GM12864 (cell line): ENCODE measurements at places on chromosomes 1 and 21.

DNA sequence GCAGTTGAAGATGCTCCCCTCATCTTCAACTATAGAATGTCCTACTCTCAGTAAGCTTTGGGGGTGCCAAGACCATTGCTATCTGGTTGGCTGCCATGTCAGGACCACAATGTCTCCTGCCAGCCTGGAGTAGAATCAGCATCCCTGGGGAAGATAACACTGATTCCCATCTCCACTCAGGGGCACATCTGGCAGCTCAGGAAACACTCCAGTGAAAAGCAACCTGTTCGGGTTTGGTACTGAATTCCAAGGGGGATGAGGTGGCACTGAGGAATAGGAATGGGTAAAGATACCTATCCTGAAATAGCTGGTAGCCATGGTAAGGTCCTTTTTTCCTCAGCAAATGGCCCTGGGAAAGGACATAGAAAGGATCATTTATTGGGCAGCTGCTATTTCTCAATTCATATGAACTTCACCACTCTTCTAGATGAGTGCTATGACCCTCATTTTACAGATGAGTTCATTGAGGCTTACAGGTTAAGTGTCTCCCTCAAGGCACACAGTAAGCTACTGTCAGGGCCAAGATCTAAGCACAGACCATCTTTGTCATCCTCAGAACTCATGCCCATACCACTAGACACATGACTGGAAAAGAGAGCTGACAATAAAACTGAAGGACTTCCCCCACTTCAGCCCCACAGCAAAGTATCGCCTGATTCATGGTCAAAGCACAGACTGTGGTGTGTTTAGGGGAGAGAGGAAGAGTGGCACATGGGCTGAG lies 31.4 kb downstream of the AK2 start:
- no peak for DNase-seq

DNA sequence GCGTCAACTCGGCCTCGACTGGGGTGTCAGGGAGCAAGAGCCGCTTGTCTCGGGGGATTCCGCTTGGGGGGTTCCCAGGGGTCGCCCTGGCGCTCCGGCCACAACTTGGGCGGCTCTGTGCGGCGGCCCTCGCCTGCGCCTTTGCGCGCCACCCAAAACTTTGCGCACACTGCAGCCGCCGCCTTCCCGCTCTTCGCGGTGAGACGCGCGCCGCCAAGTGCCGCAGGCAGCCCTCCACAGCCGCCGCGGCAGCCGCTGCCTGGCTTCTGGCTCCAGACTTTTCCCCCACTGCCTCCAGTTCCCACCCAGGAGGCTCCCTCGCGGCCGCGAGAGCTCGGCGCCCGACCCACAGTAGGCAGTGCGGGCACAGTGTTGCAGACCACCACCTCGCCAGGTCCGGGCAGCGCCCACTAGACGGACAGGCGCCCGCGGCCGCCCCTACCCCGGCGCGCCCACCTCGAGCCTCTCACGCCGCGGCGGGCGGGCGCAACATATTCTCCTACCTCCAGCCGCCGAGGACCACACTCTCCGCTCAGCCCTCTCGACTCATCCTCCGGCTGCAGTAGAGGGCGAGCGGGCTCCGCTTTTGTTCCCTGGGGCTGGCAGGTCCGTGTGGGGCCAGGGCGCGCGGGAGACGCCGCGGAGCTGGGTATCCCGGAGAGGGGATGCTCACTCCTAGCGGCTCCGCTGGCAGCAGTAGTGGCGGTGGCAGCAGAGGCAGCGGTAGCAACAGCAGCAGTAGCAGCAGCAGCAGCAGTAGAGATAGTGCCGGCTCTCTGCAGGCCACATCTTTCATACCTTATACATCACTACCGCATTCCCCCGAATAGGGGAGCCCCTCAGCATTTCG lies 296.6 kb downstream of the OMA1 start:
- DNase-seq: no peak

GRCh38 chr1:59926381-59927123 lies at the start of gene CYP2J2:
Gene CYP2J2, minus strand, starts transcription at chr1:59926773. Its CDS starts 27 bp downstream, at chr1:59926746.
- DNase-seq: no peak

DNA sequence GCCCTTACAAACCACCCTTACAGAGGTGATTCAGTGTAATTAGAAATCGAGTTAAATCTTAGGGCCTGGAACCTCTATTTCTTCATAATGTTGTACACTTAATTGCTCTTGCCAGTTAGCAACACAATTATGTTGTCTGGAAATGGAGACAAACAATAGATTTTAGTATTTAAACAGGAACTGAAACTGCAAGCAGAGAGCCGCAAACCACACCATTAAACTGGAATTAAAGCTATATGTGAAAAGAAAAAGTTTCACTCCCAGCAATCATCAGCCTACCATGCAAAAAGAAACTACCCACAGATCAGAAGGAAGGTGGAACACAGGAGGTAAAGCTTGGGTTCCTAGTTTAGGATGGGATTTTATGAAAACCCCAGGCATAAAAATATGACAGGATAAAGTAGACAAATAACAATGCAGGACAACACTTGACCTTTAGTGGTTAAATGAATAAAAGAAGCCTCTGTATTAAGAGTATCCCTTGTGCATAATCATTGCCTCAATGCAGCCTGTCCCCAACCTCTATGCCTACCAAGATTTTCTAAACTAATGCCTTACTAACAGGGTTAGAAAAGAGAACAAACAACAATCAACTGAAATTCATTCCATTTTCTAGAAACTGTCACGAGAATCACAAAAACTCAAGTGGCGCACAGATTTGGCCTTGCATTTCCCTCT lies 304.3 kb upstream of the ESRRG start:
- DNase-seq: peak; percentile 15

- DNase-seq: no peak
Observed at GRCh38 chr1:33228935-33229487, 27.3 kb upstream of the ZNF362 start.

GRCh38 chr1:230107941-230108340 lies 40.9 kb downstream of the GALNT2 start:
- no peak for DNase-seq

- no peak for DNase-seq
Observed at GRCh38 chr1:77433934-77434333, 152.1 kb downstream of the AK5 start.

GRCh38 chr1:212119397-212119837 lies 83.9 kb downstream of the DTL start:
- no peak for DNase-seq

DNA sequence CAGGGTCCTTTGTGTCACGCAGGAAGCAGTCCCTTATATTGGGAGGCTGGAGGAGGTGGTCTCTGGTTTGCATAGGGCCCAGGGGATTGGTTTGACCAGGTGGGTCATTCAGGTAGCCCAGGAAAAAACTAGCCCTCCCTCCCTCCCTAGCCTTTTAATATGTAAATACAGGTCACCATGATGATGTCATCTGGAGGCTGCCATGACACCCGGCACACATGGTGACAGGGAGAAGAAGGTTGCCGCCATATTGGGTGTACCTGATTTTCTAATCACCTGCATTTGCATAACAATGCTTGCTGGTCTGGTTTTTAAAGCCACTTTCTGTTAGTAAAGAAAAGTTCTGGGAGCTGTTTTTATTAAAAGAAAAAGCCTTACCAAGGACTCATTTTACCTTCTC lies 791.0 kb upstream of the ADGRL4 start:
- DNase-seq: no peak

- no peak for DNase-seq
Observed at GRCh38 chr1:163382395-163382794, 60.6 kb downstream of the NUF2 start.

DNA sequence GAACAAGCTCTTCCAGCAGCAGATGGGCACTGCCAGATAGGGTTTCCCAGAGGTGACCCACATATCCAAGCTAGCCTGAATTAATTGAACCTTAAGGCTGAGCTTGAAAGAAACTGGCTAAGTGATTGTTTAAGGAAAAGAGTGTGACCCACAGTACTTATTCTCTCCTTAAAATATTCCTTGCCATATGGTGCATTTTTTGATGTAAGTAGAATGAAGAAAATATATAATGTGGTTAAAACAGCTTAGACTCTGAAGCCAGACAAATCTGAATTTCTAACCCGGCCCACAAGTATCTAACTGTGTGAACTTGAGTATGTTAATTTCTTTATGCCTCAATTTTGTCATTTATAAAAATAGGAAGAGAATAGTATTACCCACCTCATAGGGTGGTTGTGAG lies 4.9 kb downstream of the PPP1R8 start:
- no peak for DNase-seq

DNA sequence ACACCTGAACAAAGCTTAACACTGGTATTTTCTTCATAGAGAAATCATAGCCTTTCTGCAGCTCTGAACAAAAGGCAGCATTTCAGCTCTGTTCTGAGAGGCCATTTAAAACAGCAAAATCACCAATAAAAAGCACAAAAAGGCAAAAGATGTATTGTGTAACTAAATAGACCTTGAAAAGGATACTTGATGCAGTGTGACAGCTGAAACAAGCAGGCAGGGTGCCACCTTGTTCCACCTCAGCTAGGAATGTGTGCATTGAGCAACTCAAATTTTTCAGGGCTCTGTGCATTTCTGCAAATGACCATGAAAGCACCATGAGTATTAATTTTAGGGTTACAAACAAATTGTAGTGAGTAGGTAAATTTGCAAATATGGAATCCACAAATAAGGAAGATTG lies 65.8 kb downstream of the RHOU start:
- DNase-seq: no peak

- no peak for DNase-seq
Observed at GRCh38 chr1:29239142-29239541, 2.8 kb downstream of the PTPRU start.

DNA sequence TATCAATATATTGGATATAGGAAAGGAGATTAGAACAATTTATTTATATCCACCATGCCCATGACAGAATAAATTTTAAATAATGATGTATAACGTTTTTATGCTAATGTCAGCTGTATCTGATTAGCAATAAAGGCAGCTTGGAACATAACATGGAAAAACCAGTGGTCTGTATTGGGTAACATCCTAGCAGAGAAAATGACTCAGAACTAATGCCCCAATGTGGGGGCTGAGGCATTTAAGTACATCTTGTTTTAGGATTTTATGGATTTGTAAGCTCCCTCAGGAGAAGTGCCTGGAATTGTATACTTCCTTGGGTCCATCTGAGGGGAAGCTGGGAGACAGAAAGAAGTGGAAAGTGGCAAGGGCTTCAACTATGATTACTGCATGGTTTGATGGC lies 82.3 kb downstream of the HMCN1 start:
- no peak for DNase-seq

GRCh38 chr1:93904228-93904627 lies 5.0 kb downstream of the GCLM start:
- no peak for DNase-seq

GRCh38 chr1:32273391-32274208 lies 18.3 kb upstream of the HDAC1 start:
- DNase-seq: no peak

DNA sequence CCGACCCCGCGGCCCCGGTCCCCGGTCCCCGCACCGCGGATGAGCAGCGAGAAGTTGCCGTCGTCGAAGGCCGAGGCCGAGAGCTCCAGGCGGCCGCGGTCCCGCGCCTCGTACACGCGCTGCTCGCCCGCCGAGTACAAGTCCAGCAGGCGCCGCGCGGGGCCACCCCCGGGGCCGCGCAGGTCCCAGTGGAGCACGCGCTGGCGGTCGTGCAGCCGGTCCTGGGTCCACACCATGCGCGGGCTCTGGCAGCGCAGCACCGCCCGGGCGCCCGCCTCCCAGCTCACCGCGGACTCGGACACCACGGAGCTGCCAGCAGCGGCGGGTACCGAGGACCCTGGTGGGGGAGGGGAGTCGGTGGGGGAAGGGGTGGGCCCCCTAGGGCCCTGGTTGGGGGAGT lies 2.9 kb downstream of the MXRA8 start:
- DNase-seq: no peak

DNA sequence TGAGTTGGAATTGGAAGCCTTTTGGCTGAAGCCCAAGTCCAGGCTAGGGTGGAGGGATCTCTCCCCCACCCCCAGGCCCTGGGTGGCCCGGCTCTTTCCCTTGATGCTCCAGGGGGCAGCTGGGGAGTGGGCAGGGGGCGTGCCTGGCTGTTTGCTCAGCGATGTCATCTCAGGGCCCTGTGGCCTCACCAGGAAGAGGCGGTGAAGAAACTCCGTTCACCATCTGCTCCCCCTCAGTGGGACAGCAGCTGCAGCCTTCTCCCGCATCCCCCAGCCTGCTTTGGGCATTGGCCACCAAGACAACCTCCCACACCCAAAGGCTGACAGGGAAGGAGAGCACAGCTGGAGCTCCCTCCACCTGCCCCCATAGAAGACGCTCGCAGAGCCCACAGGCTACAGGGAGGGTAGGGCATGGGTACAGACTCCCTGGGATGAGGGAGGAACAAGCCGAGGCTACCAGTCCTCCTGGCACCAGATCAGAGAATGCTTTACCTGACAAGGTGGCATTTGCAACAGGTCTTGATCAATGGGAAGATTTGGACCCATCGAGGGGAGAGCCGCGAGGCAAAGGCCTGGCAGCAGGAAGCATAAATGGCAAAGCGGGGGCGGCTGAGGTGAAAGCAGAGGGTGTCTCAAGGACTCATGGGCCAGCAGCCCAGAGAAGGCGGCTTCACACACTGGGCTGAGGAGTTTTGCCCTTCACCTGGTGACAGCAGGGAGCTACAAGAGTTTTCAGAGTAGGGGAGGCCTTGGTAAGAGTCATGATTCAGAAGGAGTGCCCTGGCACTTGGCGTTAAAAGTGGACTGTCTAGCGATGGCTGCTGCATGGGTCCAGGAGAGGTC lies 6.5 kb upstream of the GUCA2A start:
- DNase-seq: no peak

GRCh38 chr1:99674115-99675064 lies 28.5 kb downstream of the PALMD start:
- DNase-seq: no peak

GRCh38 chr1:185139246-185139645 lies 17.5 kb downstream of the TRMT1L start:
- DNase-seq: no peak

- DNase-seq: no peak
Observed at GRCh38 chr1:169456029-169456428, 28.8 kb upstream of the CCDC181 start.

DNA sequence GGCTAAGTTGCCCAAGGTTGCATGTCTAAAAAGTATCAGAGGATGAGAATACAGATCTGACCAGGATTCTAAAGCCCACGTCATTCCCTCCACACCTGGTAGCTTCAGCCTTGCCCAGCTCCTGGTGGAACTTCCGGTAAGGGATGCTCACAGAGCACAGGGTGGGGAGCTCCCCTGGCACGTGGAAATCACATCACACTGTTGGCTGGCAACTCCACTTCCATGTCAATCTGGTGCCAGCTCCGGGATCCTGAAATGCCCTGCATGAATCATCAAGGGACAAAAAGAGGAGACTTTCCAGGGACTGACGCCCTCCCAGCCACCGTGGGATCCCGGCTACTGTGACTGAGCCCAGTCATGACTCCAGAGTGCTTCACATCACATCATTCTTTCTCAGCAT lies 12.4 kb upstream of the BCAR3 start:
- no peak for DNase-seq

DNA sequence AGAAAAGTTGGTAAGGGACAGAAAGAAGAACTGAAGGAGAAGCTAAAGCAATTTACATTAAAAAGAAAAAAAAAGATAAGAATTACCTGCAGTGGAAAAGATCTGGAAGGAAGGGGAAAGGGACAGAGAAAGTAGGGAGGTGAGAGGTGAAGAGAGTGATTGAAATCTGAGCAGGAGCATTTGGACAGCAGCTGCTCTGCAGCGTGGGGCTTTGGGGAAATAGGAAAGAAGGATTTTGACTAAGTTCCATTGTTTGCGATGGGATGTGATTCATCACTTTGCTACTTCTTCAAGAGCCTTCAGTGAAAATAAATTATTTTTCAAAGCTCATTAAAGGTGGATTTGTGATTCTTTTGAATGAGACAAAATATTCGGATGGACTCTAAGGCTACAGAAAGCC lies 26.1 kb upstream of the NMNAT2 start:
- no peak for DNase-seq
